ENCODE measurements at places on chromosomes 2 and 18.

DNA sequence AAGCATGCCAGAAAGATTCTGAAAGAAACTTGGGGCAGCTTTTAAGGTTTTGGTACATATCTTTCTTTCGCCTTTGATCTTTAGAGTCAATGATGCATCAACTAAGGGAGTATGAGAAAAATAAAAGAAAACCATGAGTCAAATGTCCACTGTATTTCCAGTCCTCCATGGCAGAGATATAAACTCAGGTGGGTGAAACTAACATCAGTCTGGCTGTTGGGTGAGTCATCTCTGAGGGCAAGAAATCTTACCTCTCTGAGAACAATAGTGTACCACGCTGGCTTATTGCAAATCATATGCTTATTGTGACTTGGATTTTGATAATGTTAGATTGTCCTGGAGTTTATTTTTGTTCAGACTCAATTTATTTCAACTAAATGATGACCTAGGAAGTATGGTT is 521.0 kb downstream of the PLCL1 start:
- no peak for DNase-seq

- no peak for DNase-seq
Measured at GRCh38 chr2:62229082-62229605, 33.2 kb downstream of the B3GNT2 start.

DNA sequence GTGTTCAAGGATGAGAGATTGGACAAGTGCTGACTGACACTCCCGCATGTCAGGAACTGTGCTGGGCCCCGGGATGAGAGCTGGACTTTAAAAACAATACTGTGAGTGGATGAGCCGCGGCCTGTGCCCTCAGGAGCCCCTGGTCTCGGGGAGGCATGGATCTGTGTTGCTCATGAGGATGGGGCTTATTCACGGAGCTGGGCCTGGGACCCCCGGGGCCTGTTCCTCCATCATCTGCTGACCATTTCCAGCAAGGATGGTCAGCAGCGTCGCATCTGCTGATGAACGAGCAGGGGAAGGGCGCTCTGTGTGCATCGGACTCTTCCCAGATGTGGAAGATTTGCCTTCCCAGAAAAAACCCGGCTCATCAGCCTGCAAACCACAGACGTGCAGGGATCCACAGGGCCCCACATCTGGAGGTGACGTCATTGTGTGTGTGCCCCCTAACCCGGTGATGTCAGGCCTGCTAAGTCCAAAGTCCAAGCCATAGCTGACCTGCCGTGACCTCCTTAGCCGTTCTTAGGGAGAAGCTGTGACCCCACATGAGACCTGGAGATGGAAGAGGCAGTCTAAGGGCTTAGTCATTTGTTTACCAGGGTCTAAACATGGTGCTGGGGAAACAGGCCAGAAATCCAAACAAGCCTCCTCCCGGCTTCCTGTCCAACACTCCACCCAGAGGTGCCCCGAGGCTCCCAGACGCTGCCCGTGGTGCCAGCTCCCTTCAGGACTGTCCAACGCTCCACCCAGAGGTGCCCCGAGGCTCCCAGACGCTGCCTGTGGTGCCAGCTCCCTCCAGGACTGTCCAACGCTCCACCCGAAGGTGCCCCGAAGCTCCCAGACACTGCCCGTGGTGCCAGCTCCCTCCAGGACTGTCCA is 143.9 kb downstream of the PXDN start:
- no peak for DNase-seq

DNA sequence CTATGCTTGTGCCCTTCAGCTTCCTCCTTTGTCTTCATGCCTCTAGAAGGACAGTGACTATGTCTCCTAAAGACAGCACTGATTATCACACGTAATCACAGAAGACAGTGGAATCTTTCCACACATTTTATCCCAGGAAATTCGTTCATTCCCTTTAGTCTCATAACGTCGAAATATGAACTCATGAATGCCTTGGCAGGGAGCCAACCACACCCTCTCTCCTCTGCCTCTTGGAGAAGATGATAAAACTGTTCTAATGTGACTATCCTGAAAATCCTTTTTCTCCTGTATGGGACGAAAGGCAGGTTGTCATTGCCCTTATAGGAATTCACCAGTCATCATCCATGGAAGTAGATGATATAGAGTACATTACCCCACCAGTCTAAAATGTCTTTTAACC is 726.6 kb upstream of the FANCL start:
- no peak for DNase-seq

DNA sequence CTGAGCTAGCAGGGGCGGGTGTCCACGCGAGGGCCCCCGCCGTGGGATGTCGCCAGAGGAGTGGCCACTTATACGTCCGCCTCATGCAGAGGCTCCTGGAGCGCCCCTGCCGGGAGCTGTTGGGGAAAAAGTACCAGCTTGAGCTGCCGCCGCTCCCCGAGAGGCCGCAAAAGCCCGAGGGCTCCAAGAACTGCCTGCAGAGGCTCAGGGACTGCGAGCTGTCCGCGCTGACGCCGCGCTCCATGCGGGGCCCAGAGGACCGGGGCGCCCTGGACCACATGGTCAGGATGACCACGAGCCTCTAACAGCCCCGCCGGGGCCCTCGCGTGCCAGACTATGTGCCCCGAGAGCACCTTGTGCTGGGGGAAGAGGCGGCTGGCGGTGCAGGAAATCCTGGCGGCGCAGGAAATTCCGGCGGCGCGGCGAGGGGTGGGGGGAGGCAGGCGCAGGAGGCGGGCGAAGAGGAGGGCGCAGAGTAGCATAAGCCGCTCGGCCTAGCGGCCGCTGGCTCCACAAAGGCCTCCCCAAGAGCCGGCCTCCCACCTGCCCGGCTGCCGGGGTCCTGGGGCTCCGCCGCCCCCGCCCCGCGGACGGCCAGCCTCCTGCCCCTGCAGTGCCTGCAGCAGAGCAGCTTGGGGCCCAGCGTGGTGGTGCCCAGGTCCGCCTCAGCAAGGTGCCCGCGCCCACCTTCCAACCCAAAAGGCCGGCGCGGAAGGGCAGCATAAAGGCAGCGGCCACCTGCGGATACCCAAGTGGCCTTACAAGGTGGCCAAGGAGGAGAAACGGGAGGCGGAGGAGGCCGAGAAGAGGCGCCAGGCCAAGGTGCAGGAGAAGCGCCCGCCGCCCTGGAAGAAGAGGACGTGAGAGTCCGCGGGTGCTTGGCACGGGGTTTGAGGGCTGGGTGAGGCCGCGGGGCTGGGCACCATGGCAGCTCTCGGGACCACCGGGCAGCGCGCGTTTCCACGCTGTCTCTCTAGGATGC is 42.1 kb upstream of the TRIM43B start:
- DNase-seq: no peak

DNA sequence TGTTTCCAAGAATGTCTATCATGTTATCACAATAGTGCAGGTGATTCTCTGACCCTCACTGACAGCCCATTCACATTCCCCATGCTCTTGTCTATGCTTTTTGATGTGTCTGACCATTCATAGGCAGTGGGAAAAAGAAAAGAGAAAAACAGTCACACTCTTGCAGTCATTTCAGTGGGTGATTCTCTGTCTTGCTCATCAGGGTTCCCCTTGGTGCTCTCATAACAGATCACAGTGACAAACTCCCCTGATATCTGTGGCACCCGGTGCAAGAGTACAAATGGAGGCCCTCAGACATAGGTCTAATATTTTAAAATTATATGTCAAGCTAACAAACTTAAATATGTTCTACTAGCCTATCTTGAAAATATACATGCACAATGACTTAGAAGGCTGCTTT is 72.7 kb upstream of the PPP1CB start:
- DNase-seq: no peak

- DNase-seq: no peak
Measured at GRCh38 chr2:31533036-31533435, 47.7 kb downstream of the SRD5A2 start.

DNA sequence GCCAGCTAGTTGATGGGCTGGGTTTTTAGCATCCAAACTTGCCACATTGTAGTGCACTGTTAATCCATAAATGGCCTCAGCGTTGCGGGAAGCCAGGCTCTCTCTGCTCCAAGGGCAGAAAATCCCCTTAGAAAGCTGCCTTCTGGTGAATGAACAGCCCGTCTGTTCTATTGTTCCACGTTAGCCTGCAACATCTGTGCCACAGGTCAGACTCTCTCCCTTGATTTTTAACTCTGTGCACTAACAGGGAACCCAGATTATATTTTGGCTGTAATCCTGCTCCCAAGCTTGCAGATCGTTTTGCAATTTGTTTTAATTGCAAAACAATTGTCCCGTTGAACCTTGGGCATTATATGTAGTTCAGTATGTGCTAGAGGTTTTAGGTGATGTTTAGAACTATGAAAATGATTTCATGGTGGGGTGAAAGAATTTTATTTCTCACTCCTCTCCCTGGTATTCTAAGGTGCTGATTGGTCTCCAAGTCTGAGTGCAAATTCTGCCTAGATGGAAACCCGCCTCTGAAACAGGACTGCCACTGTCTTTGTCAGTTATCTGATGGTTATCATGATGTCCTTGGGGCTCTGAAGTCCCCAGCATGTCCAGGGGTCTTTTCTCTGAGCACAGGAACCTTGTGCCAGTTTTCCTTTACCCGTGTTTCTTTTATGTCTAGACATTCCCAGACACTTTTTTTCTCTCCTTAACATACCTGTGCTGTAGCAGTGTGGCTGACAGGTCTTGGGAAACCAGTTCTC is 106.6 kb downstream of the MAP4K4 start:
- DNase-seq: no peak

GRCh38 chr2:9060819-9061218 is 57.3 kb upstream of the MBOAT2 start:
- no peak for DNase-seq

DNA sequence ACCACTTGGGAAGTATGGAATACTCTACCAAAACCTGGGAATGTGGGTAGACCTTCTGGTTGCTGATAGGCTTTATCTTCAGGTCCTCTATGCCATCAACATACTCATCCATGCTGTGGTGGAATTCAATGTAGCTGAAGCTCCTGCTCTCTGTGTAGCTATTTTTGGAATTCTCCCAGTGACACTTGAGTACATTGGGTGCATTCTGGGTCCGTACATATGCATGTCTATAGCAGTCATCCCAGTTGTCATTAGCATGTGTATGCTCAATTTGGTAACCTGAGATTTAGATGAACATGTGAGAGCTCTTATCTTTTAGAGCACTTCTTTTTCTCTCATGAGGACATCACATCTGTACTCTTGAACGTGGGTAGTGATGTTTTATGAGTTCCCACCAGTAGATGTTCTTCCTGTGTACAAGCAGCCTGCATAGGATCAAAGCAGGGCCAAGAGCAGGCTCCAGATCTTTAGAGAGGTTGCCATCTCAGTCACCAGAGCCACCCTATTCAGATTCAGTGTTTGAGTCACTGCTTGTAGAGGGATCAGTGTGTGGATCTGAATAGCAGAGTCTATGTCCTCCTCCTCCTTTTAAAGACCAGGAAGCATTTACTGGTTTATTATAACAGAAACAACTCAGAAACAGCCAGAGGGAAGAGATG is 65.9 kb downstream of the MGAT5 start:
- DNase-seq: no peak

DNA sequence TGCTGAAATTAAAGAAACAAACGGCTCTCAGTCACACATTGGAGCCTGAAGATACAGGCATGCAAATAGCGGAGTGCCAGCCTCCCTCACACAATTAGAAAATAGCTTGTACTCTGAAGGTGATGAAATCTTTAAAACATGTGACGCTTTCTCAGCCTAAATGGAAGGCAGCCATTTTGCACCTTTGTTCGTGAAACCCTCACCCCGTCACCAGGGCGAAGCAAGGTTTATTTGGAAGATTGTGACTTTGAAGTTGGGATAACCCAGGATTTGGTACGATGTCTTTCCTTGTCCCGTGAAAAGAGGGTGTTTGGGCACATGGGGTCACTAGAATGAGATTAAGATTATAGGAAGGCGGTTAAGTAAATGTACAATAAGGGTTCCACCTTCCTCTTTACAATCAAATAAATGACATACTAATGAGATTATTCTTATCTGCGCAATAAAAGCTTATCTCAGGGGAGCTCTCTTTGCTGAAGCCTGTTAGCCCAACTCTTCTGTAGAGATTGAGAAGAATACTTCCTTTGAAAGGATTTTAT is 4.2 kb downstream of the SH3BP4 start:
- DNase-seq: no peak

DNA sequence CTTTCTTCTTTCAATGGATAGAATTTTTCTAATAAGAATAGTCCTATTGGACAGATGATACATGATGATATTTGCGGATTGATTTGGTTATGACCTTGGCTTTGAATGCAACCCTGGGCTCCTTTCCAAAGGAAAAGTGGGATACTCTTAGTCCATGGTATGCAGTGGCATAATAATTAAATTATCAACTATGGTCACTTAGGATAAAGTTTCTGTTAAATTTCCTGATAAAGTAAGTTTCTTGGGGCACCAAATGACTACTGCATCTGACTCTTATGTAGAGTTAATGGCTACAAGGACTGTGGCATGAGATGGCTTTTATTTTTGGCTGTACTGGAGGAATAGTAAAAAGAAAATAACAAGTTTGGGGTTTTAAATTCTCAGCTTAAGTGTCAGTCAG is 126.7 kb downstream of the QPCT start:
- DNase-seq: no peak

GRCh38 chr2:239154971-239155805 is 245.6 kb downstream of the HDAC4 start:
- no peak for DNase-seq

DNA sequence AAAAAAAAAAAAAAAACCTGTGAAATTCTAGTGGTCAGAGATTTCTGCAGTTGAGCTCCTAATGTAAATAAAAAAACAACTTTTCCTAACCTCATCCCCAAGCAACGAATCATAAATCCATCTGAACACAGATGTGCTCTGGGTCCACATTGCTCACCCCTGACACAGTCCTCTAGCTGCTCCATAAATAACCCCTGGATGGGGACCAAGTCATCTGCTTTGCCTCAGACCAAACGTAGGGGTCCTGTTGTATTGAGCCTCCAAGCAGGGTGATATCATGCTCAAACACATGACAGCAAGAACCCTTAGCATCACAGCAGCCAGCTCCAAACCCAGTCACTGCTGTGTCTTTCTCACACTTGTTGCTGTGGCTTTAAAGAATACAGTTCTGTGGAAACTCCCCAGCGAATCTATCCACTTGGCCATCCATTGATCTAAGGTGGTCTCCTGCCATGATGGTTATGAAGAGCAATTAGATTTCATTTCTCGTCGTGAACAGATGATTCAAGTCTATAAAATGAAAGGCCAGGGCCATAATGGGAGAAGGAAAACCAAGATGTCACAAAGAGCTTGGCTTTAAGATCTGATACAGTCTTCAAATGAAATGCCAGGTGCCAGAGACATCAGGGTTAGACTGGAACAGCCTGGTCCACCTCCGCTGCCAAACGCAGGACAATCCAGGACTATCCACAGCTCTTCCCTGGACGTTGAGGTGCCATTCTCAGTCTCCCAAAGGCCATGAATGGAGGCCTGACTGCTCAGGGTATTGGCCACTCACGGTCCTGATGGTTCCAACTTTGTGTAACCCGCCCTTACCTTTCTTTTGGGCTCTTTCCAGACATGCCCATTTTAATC is 39.0 kb downstream of the TBC1D8 start:
- DNase-seq: no peak

GRCh38 chr18:25495606-25496005 is 143.6 kb upstream of the ZNF521 start:
- no peak for DNase-seq

- DNase-seq: no peak
Measured at GRCh38 chr2:238247841-238248453, 8.1 kb upstream of the HES6 start.
